ENCODE measurements at places on chromosomes 2 and 18.

DNA sequence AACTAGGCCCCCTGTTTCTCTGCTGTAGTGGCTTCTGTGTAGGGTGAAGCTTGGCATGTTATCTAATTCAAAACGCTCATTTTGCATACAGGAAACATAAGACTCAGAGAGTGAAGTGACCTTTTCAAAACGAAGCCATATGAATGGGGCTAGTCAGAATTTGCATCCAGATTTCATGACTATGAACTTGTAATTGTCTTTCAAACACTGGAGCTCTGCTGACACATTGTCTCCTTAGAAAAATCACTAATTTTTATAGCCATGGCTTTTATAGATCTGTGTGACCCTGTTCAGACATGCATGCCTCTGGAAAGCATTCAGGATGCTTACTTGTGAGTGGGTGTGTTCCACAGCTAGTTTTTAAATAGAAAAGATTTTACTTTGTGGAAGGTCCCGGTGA lies 444.3 kb upstream of the GCFC2 start:
- DNase-seq, result no peak

DNA sequence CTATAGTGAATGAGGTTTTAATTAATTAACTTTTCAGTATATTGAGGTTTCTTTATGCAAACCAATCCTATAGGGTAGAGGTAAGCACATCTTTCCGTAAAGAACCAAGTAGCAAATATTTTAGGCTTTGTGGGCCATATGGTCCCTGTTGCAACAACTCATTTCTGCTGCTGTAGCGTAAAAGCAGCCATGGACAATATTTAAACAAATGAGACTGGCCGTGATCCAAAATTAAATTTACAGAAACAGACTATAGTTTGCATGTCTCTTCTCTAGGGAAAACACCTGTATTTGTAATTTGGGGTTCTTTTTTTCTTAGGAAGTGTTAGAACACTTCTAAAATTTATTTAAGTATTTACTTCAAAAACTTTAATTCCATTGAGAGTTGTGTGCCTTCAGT lies 104.3 kb downstream of the KYNU start:
- no peak for DNase-seq

- DNase-seq, result no peak
These were observed 287.3 kb downstream of the AGPS start for GRCh38 chr2:177679611-177680605.

DNA sequence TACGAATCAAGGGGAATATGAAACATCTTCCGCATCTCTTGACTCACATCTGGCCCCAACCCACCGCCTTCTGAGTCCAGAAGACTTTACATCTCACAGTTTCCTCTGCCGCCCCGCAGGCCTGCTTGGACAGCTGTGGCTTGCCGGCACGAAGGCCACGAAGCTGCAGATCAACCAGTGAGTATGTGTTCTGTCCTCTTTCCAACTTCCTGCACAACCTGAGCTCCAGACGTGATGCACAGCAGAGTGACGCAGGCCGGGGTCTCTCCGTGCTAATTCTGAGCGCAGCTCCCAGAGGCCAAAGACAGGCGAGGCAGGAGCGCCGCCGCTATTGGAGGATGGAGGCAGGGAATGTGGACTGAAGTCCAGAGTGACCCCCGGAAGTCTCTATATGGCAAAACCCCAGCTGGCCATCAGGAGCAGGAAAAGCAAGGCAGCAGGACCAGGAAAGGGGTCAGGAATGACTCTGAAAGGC lies 93.5 kb downstream of the ZCCHC2 start:
- peak; percentile 83 for DNase-seq

DNA sequence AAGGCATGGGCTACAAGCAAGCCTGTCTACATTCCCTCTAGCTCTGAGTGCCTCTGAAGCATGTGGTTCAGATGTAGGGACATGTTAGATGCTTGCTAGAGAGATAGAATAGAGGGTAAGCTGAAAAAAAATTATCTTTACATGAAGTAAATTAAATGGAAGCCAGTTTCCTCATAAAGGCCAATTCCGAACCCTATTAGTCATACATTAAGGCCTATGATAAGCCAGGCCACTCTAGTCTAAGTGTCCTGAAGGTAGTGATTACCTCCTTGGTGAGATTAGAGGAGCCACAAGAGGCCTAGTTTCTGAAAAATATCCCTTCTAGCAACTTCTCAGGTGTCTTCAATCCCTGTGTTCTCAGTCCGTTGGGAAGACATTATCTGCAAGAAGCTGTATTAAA lies 72.4 kb upstream of the NPAS2 start:
- no peak for DNase-seq

DNA sequence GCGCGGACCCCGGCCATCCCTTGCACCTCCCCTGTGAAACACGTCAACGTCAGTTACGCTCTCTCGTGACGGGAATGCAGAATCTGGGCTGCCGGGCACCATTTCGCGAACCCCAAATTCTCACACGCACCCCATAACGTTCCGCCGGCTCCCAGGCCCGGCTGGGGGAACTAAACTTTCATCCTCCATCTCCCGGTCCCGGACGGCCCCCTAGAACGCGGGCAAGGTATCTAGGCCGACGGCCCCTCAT lies 544 bp downstream of the DNAJC27 start:
- DNase-seq, result no peak

- DNase-seq, result no peak
These were observed 142.9 kb downstream of the NR4A2 start for GRCh38 chr2:156189584-156189983.

GRCh38 chr18:56869189-56869777 lies 218.1 kb downstream of the WDR7 start:
- DNase-seq, result peak; percentile 74

- DNase-seq, result no peak
These were observed 187.1 kb downstream of the ZNF407 start for GRCh38 chr18:74784752-74785151.

DNA sequence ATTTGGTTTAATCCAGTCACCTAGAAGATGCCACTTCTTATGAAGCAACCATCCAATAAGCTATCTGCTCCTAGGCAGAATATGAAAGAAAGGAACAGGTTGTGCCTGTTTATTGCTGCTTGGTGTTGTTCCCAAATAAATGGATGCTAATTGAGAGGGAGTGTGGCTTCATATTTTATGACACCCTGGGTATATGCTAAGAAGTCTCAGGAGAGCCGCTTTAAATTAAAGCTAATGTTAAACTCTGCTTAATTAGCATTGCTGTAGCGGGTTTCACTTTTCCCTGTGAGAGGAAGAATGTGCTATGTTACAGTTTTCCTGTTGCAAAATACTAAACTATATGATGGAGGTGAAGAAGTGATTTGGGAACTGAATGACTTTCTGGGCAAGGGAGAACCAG lies 48.7 kb upstream of the TANK start:
- no peak for DNase-seq

GRCh38 chr2:185628985-185629384 lies 109.6 kb upstream of the FSIP2 start:
- DNase-seq, result peak; percentile 1

DNA sequence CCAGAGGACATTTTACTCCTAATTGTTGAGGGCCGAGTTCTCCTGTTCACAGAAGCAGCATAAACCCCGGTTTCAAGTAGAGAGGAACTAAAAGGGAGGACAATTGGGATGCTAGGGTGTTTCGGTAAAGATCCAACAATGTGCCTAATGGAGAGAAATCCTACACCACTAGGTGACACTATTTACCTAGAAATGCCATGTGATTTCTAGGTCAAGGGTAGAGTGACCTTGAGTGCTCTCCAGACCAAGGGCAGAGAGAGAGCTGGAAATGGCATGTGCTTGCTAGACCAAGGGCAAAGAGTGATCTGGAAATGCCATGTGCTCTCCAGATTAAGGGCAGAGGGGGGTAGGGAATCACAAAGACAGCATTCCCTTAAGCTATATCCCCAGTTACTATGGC lies 472.0 kb downstream of the DCDC2C start:
- DNase-seq, result no peak

DNA sequence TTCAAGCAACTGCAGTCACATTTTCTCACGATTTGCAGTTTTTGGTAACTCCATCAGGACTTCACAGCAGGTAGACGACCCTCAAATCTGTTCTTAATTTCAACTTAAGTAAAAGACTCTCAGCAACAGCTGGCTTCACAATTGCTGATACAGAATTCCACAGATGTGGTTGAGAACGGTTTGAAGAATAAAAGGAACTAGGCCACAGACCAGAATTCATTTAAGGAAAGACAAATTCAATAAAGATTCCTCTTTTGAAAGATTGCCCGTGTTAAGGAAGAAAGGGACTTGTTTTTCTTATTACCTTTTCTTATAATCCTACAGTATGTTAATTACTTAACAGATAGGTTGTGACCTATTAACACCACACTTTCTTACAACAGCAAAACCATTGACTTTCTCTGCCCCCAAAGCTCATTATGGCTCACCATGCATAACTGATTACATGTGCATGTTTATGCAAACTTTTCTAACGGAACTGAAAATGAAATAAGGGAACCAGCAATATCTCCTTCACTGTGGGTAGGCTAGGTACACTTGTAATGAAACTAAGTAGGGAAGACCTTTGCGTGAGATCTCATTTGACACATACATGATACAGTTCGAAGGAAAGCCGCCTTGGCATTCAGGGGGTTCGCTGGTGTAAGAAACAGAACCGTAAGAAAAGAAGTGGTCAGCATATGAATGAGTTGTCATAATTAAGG lies 4.7 kb upstream of the ZNF516 start:
- no peak for DNase-seq

- no peak for DNase-seq
These were observed 203.3 kb downstream of the GBX2 start for GRCh38 chr2:235964787-235965390.

DNA sequence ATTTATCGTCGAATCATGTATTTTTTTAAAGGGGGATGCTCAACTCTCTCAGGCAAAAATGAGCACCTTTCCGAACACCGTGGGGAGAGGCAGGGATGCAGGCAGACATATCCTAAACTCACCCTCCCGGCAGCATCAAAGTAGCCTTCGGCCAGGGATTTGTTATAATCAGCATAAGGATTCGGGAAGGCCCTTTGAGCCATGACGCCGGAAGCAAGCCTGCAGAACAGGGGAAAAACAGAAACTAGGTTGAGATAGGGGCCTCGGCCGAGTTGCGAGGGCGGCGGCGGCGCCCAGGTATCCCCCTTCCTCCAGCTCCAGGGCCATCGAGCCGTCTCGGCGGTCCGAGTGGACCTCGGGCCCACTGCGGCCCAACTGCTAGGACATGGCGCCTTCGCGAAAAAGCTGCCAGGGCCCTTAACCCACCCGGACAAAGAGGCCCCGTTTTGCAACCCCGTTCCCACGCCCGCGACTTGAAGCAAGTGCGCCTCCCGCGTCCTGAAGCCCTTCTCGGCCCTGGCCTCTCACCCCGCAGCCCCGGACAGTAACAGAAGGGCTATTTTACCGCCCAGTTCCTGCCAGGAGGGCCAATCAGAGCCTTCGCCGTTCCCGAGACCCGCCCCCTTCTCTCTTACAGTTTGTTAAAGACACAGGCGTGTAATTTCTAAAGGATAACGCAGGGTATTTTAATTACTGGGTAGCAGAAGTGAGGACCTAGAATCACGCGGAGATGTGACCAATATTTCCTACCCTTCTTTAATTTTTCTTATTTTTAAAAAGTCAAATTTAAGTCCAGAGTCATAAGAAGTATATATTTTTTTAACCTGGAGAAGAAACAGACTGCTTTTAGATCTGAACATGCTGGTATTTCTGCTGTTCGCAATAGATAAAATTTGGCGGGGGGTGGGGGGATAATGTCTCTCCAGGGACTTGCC lies at the start of gene LANCL1:
Gene LANCL1, minus strand, starts transcription at position 566 of the 935 bp plus-strand sequence. Its CDS starts 363 bp downstream, at position 203.
- DNase-seq, result peak; percentile 88

DNA sequence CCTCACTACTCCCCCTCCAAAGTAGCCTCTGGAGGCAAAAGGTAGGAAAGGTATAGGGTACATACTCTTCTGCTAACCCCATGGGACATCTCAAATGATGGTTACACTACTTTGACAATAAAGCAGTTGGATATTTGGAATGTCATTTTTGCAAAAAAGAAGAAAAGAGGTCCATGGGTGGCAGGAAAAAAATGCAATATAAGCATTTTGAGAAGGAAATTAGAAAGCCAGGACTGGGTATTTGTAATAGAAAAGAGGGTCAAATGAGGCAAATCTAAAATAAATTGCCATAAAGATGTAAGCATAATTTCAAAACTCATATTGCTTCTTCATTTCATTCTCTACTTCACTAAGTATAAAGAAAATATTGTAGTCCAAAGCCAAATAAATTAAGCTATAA lies 280.2 kb downstream of the NOL4 start:
- DNase-seq, result no peak

GRCh38 chr2:98634406-98635092 lies 26.2 kb downstream of the UNC50 start:
- peak; percentile 21 for DNase-seq

- DNase-seq, result peak; percentile 53
These were observed 82.4 kb downstream of the AGPS start for GRCh38 chr2:177474998-177475397.

All from fibroblast of mammary gland (primary cell).